ENCODE measurements at places on chromosomes 16 and 17.
A peak's percentile ranks its signal among the peaks of the same experiment; 100 is the strongest.

DNA sequence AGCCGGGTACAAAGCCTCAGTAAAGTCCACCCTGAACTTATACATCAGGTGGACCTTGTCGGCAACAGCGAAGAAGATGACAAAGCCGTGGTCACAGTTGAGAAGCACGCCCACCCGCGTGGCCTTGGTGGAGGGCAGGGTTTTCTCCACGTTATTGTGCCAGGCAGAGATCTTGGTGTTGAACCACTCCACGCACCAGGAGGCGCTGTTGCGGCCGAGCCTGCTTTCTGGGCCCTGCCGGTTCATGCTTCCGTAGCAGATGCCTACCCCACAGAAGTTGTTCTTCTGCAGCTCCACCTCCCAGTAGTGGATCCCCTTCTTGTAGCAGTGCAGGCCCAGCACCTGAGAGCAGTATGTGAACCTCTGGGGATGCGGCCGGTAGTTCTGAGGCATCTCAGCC is 22.1 kb downstream of the TRIM25 start:
- no peaks in the 10 kb centered on the region for H3K27me3 ChIP-seq
- H3K27ac ChIP-seq = no peak overlapping the region
- DNase-seq = no peak
- peaks cover 75% of the 10 kb centered on the region for H3K36me3 ChIP-seq
- no peaks in the 10 kb centered on the region for H3K4me1 ChIP-seq
- no peak overlapping the region for H3K4me3 ChIP-seq

- H3K27ac ChIP-seq = peak overlapping the region; percentile 96
- peaks cover 6% of the 10 kb centered on the region for H3K36me3 ChIP-seq
- peak overlapping the region; percentile 98 for H3K4me3 ChIP-seq
- no peak for DNase-seq
- H3K4me1 ChIP-seq = peaks cover 26% of the 10 kb centered on the region
Observed at GRCh38 chr16:31874366-31875111, 932 bp downstream of the ZNF267 start.

DNA sequence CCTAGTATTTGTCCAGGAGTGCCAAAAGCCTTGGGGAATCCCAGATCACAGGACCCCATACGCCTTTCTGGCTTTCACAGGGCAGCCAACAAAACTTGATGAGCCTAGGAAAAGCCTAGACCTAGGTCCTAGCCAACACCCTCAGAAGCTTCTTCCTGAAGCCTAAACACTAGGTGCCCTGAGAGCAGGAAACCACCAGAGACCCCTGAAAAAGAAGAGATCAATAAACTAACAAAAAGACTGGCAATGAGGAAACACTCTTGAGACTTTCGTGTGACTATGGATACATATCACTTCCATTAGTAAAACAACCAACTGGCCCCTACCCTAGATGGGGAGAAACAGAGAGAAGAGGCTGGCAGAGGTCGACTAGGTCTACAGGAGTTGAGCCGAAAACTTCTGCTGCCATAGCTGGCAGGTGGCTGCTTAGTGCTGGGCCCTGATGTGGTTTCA is 1.2 kb downstream of the ORMDL3 start:
- peak overlapping the region; percentile 98 for H3K27ac ChIP-seq
- peaks cover 70% of the 10 kb centered on the region for H3K4me1 ChIP-seq
- H3K36me3 ChIP-seq = peaks cover 41% of the 10 kb centered on the region

DNA sequence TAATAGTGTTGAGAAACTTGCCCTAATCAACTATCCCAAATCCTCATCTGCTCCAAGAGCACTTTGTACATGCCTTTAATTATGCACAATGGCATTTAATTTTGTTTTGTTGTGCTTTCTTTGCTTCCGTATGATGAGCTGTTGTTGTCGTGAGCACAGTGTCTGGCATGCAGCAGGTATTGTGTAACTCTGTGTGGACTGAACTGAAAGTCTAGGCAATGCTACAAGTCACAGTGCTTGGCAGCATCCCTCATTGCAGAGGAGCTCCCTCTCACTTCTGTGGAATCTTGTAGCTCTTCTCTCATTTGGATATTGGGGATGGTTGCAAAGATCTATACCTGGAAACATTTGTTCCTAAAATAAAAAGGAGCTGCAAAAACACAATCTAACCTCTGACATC is 502.2 kb upstream of the CA10 start:
- H3K36me3 ChIP-seq = no peaks in the 10 kb centered on the region
- H3K4me1 ChIP-seq = no peaks in the 10 kb centered on the region
- no peak overlapping the region for H3K4me3 ChIP-seq
- no peak overlapping the region for H3K27ac ChIP-seq
- DNase-seq = no peak
- no peaks in the 10 kb centered on the region for H3K27me3 ChIP-seq

- no peak overlapping the region for H3K4me3 ChIP-seq
- no peaks in the 10 kb centered on the region for H3K4me1 ChIP-seq
- no peaks in the 10 kb centered on the region for H3K27me3 ChIP-seq
- no peaks in the 10 kb centered on the region for H3K36me3 ChIP-seq
Observed at GRCh38 chr16:73015612-73016487, 32.1 kb downstream of the ZFHX3 start.

GRCh38 chr16:63361032-63361624 is 1324.9 kb upstream of the CDH8 start:
- no peak overlapping the region for H3K4me3 ChIP-seq
- DNase-seq = no peak
- H3K27ac ChIP-seq = no peak overlapping the region
- no peaks in the 10 kb centered on the region for H3K4me1 ChIP-seq
- no peaks in the 10 kb centered on the region for H3K27me3 ChIP-seq

DNA sequence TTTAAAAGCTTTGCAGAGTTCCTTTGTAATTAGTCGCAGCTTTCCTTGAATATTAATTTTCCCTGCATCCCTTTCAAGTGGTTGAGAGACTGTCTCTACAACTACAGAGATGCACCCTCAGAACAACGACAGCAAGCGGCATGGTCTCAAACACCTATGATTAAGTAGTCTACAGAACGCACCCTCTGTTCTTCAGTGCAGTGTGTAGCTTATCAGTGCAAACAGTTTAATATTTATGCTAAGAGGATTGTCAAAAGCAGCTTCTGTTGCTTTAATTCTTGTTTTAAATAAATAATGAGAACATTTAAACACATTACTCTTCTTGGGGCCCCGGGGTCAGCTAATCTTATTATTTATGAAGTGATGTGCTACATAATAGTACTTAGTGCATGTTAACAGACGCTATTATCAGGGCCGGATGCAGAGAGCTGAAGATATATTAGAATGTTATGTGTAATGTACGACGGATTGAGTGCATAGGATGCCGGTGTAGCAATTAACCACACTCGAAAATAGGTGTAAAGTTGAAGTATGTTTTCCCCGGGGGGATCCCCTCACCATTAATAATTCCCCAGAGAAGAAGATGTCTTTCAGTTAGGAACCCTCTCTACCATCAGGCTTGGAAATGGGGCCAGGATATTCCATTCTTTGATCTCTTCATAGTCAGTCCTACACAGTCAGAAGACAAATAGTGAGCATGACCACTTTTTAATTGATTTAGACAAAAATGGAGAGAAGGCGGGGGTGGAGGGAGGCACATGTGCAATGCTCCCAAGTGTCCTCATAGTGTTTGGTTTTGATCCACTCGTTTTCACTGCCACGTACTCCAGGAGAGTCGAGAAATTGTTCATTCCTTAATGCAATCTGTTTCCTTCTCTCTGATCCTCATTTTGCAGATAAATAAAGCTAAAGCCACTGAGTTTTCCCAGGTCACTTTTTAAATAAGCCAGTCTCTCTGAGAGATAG is 176.3 kb downstream of the IRX3 start:
- no peaks in the 10 kb centered on the region for H3K4me1 ChIP-seq
- no peaks in the 10 kb centered on the region for H3K27me3 ChIP-seq
- no peak overlapping the region for H3K4me3 ChIP-seq
- peaks cover 4% of the 10 kb centered on the region for H3K36me3 ChIP-seq

GRCh38 chr16:15915555-15916081 is 27.2 kb upstream of the CEP20 start:
- H3K4me1 ChIP-seq = peaks cover 3% of the 10 kb centered on the region
- no peak overlapping the region for H3K4me3 ChIP-seq
- DNase-seq = no peak
- no peak overlapping the region for H3K27ac ChIP-seq
- no peaks in the 10 kb centered on the region for H3K27me3 ChIP-seq

DNA sequence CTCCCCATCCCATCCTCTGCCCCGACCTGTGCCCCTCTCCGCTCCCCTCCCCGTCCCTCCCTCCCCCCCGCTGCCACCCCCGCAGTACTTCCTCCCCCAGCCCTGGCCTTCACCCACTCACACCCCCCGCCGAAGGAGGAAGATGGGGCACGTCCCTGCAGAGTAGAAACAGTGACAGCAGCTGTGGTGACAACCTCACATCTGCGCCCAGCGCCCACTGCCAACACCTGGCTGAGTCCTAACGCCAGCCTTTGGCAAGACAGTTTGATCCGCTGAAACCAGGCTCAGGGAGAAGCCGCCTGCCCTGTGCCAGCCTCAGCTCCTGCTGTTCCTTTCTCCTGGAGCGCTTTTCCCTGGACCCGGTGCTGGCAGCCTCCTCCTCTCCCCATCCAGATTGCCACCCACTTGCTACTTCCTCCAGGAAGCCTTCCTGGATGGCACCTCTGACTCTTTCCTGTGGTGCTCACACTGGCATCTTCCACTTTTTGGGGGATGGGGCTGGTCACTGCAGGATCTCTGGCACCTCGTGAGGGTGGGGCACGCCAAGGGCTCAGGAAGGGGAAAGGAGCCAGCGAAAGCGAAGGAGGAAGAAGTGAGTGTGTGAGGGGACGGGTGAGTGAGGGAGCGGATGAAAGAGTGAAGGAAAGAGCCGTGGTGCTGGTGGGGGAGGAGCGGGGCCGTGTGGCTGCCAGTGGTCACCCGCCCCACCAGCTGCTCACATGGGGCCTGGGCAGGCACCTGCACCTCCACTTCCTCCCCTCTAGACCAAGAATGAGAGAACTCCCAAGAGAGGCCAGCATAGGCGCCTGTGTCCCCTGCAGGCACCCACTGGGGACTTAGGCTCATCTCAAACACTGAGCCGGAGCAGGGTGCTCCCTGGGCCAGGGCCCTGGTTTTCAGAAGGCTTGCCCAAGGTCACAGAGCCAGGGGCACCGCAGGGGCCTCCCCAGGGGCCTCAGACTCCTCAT is 27.0 kb downstream of the ZFPM1 start:
- peak overlapping the region; percentile 0 for H3K4me3 ChIP-seq
- H3K4me1 ChIP-seq = peaks cover 72% of the 10 kb centered on the region
- H3K27ac ChIP-seq = peak overlapping the region; percentile 75
- H3K27me3 ChIP-seq = no peaks in the 10 kb centered on the region
- DNase-seq = peak; percentile 91

DNA sequence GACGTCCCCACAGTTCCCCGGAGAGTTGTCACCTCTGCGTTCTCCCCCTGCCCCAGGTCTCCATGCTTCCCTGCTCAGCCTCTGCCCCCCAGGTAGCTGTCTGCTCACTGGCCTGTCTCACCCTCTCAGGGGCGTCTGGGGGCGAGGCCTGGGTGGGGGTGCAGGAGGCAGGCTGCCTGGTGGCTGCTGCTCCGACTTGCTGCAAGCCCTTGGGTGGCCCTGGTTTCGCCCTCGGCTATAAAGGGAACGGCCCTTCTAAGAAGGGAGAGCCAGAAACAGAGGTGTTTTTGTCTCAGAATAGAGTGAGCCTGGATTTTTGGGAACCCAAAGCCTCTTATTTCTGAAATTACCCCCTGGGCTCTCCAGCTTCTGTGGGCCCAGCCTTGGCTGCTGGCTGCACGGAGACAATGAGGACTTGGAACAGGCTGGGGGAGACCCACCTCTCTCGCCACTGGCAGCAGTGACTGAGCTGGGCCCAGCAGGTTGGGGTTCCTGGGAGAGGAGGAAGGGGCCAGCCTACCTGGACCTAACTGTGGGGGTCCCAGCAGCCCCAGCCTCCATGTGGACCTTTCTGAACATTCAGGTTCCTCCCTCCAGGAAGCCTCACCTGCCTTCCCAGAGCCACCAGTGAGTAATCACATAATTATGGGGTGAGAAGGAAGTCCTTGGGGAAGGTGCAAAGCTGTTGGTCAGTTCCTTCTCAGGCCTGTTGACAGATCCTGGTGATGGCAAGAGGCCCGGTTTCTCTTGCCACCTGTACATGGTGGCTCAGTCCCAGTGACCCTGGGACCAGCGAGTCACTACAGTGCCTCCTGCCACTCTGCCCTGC is 15.5 kb upstream of the SPNS2 start:
- H3K27me3 ChIP-seq = no peaks in the 10 kb centered on the region
- peaks cover 3% of the 10 kb centered on the region for H3K36me3 ChIP-seq
- no peak overlapping the region for H3K4me3 ChIP-seq
- H3K4me1 ChIP-seq = peaks cover 36% of the 10 kb centered on the region
- H3K27ac ChIP-seq = no peak overlapping the region

DNA sequence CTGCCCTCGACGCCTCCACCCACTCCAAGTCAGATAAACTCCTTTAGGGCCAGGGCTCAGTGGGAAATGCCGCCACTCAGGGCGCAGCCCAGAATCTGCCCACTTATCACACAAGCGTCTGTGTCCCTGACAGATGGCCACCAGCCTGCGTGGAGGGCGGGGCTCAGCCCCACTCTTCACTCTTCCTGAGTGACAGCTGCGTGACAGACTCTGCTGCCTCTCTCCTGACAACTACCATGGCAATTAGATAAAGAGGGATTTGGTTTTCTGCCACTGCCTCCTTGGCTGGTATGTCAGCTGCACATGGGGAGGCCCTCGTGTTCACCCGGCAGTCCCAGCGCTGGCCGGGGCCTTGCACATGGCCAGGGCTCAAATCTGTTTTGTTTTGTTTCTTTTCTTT is 96.2 kb downstream of the RTN4RL1 start:
- H3K4me3 ChIP-seq = no peak overlapping the region
- H3K27ac ChIP-seq = no peak overlapping the region
- H3K4me1 ChIP-seq = no peaks in the 10 kb centered on the region
- H3K27me3 ChIP-seq = no peaks in the 10 kb centered on the region

- H3K4me3 ChIP-seq = no peak overlapping the region
- peaks cover 16% of the 10 kb centered on the region for H3K4me1 ChIP-seq
- no peaks in the 10 kb centered on the region for H3K36me3 ChIP-seq
- no peak overlapping the region for H3K27ac ChIP-seq
- DNase-seq = no peak
Observed at GRCh38 chr16:11329891-11330290, 15.4 kb upstream of the RMI2 start.

DNA sequence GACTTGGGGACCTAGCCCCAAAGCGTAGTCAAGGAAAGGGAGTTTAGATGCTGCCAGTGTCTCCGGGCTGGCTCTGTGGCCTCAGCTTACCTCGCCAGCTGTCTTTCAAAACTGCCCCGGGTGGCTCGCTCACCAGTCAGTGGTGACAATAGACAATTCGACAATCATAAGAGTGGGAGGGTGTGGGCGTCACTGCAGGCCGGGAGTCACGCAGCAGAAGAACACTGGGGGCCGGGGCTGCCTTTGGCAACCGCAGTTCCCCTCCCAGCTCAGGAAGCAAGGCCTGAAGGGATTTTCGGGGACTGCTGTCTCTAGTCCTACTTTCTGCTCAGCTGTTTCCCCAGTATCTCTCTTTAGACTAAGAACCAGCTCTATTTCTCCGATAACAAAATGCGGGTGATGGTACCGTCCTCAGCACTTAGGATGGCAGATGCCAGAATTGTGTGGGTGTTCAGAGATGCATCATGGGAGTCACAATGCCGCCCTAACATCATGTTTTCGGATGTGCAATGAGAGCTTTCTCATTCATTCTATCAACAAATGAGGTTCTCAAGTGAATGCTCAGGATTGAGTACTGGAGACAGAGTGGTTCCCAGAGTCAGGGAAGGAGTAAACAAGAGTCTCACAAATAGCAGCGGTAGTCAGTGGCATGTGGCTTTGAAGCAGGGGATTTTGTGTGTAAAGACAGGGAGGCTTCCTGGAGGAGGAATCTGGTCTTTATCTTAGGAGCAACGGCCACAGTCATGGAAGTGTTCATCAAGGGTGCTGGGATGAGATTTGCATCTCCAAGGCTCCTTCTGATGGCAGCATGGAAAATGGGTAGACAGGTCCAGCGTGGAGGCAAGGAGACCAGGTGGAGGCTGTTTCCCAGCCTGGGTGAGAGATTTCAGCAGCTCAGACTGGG is 93.1 kb downstream of the ZDHHC7 start:
- peaks cover 5% of the 10 kb centered on the region for H3K4me1 ChIP-seq
- no peak overlapping the region for H3K4me3 ChIP-seq
- no peak for DNase-seq
- H3K27ac ChIP-seq = no peak overlapping the region
- H3K27me3 ChIP-seq = no peaks in the 10 kb centered on the region
